Activated CD8-positive, alpha-beta memory T cell treated with anti-CD3 and anti-CD28 coated beads for 1 hour (primary cell): ENCODE measurements at places on chromosomes 16 and 17.

DNA sequence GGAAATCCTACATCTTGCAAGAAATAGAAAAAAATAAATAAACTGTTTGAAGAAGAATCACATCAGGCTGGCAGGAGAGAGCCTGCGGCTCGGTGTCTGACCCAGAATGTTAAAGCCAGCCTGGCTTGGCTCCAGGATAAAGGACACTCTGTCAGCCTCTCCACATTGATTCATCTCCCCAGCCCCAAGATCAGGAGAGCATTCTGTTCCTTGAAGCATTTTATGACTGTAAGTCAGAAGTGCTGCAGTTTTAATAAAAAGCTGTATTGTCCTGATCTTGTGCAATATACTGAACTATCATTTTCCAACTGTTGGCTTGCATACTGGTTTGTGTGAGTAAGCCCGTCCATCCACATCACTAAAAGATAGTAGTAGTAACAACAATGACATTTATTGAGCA lies 426.6 kb downstream of the HAPSTR1 start:
- no peak for DNase-seq

DNA sequence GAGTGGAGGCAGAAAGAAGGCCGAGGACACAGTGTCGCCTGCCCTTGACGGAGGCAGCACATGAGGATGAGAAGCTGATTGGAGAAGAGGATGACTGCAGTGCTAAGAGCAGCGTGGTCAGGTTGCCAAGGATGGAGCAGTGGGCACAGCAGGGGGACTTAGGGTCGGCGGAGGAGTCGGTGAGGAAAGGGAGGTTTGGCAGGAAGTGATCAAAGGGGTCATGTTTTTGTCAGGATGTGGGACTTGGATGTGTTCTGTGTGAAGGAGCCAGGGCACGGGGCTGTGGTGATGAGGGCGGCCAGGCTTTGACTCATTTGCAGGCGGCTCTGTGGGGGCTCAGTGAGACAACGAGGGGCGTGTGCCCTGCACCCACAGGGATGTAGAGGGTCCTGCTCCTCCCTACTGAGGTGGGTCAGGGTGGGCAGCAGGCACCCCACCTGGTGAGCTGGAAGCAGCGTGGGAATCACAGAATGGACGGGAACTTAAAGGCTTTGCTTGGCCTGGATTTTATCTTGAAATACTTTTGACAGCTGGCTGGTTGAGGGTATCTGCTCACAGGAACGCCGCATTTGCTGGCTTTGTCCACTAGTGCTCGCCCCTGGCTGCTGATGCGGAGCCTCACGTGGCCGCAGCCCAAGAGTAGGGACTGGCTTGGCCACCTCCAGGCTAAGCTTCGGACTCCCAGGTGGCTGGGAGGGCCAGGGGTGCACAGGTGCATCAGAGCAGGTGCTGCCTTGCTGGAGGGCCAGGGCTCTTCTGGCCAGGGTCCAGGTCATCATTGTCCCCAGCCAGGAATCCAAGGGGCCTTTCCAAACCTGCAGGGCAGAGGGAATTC lies 6.0 kb downstream of the MPG start:
- DNase-seq = no peak

- DNase-seq = no peak
These were observed 45.3 kb downstream of the BRD7 start for GRCh38 chr16:50323335-50324011.

- DNase-seq = no peak
These were observed at the start of gene TGFB1I1 for GRCh38 chr16:31471875-31472708. TGFB1I1 (plus strand) TSS chr16:31472152; CDS start chr16:31472189, 37 bp downstream.

DNA sequence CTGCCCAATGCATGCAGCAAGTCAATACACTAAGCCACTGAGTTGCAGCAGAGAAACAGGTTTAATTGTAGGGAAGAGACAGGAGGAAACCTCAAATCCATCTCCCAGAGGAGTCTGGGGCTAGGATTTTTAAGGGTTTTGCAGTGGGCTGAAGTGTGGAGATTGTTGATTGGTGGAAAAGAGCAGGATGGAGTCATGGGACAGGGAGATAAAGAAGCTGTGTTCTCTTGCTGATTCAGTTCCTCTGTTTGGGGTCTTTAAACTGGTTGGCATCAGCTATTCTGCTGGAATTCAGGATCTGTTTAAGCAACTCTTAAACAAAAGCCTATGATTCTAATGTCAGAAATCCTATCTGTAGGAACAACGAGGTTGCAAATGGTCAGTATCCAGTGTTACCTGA lies 180.8 kb upstream of the CACNG3 start:
- DNase-seq = no peak

GRCh38 chr16:69204172-69204571 lies 17.2 kb downstream of the SNTB2 start:
- no peak for DNase-seq

DNA sequence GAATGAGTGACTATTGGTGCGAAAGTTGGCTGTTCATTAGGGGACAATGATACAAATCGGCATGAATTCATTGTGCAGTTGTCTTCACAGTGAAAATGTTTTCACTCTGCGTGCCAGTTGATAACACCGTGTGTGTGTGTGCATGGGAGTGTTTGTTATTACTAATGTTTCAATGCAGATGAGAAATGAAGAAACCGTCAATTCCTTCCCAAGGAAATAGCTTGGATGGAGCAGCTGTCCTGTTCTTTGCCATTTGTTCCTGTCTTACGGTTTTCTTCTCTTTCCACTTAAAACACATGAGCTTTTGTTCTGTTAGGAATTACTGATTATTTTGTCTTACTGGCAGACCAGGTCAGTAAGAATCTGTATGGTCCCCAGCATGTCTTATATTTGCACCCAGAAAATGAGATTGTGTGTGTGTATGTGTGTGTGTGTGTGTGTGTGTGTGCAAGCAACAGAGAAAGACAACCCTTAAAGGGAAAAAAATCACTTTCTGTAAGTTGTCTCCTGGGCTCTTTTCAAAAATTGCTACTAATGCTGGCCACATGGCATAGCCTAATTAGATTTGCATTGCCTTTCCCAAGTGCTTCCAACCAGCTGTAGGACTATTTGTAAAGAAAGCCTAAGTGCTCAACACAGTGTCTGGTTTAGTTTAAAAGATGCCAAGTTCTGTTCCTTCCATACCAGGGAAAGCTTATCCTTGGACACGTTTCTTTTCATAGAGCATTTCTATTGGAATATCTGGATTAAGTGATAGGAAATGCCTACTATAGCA lies 23.8 kb downstream of the SHISA9 start:
- DNase-seq = no peak

DNA sequence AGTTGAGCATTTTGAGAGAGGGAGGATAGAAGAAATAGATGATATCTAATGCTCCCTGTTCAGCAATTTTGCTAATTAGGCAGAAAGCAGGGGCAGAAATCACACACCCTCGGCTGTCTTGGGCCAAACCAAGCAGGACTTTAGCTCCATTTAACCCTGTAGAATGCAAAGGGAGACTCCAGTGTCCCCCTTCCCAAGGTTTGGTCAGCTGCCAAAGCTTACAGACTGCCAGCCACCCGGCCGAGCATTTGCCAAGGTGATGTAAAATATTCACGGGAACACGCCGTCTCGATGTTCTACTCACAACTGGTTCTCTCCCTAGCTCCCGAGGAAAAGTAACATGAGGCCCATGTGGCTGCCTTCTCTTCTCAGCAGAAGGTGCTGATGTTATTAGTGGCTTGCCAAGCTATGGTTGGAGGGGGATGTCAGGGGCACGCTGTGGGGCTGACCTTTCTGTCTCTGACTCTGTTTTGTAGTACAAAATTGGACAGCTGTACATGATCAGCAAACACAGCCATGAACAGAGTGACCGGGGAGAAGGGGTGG lies 155.3 kb downstream of the PITPNC1 start:
- DNase-seq = no peak

- DNase-seq = no peak
These were observed 387.1 kb upstream of the TNRC6C start for GRCh38 chr17:77571155-77571981.

DNA sequence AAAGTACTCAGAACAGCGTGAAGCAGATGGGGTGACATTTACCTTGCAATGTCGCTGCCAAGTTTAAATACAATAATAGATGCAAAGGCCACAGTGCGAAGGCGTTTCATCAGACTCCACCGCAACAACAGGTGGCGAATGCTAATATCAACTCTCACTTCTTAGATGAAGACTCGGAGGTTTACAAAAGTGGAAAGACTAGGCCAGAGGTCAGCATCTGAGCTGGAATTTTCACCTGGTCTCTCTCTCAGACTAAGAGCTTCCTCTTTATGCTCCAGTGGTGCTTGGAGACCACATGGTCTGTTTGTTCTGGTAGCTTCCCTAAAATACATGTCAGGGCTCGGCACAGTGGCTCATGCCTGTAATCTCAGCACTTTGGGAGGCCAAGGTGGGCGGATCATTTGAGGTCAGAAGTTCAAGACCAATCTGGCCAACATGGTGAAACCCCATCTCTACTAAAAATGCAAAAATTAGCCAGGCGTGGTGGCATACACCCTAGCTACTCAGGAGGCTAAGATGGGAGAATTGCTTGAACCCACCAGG lies 169.1 kb downstream of the XYLT1 start:
- DNase-seq = no peak

GRCh38 chr16:85872734-85873133 lies 26.2 kb upstream of the IRF8 start:
- DNase-seq = no peak

DNA sequence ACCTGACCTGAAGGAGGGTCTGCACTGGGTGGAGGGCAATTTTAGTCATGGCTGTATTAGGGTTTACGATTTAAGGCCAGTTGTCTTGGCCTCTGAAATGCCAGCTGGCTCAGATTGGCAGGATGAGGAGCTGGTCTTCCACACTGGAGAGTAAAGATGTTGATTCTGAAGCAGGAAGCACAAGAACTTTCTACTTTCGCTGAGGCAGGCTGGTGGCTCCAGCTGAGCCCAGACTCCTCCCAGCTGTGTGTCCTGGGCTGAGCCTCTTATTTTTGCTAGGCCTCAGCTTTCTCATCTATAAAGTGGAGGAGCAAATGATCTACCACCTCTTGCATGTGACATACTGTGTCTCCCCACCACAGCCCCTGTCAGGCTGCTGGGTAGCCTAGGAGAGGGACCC lies 74.4 kb downstream of the MRM1 start:
- DNase-seq = no peak

- DNase-seq = no peak
These were observed 121.9 kb downstream of the USP31 start for GRCh38 chr16:23027386-23027785.

- DNase-seq = no peak
These were observed 81.8 kb downstream of the TRIM37 start for GRCh38 chr17:59024916-59025315.

GRCh38 chr17:8883353-8883752 lies 15.9 kb upstream of the PIK3R6 start:
- DNase-seq = no peak

- DNase-seq = no peak
These were observed 1.5 kb upstream of the HPR start for GRCh38 chr16:72061564-72061963.

DNA sequence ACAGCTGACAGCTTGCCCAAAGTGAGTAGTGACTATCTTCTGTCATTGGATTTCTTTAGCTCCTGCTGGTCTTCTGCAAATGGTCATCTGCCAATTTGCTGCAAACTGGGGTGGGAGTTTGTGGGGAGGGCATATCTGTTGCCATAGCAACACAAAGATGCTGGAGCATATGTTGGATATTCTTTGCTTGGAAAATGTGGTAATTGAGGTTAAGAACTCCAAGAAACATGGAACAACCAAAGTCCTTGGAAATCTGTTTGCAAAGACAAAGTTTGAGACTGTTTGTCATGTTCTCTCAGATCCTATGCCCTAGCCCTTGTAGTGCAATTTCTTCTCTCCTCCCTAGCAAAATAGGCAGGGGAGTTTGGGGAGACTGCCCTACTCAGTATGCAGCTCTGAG lies 155.3 kb downstream of the PRKCB start:
- no peak for DNase-seq

GRCh38 chr17:50582741-50583140 lies 22.2 kb downstream of the CACNA1G start:
- no peak for DNase-seq

DNA sequence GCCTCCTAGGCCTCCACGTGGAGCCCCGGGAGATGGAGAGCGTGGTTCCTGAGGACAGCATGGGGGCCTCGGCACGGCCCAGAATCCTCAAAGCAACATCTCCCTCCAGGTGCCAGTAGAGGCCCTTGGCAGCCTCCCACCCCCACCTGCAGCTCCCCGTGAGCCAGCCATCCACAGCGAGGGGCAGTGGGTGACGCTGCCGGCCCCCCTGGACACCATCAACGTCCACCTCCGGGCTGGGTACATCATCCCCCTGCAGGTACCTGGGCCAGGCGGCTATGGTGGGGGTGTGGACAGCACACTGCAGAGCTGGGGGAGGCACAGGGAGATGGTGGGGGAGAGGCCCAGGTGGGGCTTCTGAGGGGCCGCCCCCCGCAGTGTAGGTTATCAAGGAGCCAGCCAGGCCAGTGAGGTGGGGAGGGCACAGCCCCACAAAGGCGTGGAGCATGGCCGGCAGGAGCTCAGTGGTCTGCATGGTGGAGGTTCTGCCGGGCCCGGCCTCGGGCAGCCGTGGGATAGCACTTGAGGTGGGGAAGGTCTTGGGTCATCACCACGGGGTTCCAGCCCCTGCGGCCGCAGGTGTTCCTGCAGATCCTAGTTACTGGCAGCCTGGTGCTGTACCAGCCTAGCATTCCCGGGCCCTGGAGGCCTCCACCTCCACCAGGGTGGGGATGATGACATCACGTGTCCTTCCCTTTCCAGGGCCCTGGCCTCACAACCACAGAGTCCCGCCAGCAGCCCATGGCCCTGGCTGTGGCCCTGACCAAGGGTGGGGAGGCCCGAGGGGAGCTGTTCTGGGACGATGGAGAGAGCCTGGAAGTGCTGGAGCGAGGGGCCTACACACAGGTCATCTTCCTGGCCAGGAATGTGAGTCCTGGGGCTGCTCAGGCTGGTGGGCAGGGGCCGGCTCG lies 16.4 kb downstream of the GAA start:
- no peak for DNase-seq

DNA sequence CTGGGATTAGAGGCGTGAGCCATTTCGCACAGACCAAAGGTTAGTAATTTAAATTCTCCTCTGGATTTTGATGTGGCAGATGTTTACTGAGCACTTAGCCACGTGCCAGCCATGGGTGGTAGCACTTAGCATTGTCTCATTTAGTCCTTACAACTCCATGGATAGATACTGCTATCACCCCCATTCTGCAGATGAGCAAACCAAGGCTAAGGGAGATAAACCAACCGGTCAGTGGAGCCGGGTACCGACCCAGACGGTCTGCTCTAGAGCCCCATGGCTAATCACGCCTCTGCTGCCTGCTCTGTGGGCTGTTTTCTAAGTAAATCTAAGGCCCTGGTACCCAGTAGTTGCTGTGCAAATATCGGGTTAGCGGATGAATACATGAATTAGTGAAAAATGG lies 12.6 kb upstream of the ADGRG1 start:
- no peak for DNase-seq
